Activated T-cell treated with anti-CD3 and anti-CD28 coated beads, Interleukin-2, amount 50 U/mL, for 24 hours (primary cell): ENCODE measurements at places on chromosomes 2 and 18.

GRCh38 chr2:188752311-188752710, 221.9 kb upstream of the COL3A1 start:
- H3K36me3 ChIP-seq = no peaks in the 10 kb centered on the region
- H3K4me1 ChIP-seq = no peaks in the 10 kb centered on the region
- no peak for DNase-seq
- no peak overlapping the region for H3K4me3 ChIP-seq

- H3K4me1 ChIP-seq = no peaks in the 10 kb centered on the region
- H3K27ac ChIP-seq = no peak overlapping the region
- no peaks in the 10 kb centered on the region for H3K27me3 ChIP-seq
- H3K36me3 ChIP-seq = no peaks in the 10 kb centered on the region
- H3K4me3 ChIP-seq = no peak overlapping the region
Observed at GRCh38 chr2:172366596-172367150, 60.7 kb upstream of the ITGA6 start.

DNA sequence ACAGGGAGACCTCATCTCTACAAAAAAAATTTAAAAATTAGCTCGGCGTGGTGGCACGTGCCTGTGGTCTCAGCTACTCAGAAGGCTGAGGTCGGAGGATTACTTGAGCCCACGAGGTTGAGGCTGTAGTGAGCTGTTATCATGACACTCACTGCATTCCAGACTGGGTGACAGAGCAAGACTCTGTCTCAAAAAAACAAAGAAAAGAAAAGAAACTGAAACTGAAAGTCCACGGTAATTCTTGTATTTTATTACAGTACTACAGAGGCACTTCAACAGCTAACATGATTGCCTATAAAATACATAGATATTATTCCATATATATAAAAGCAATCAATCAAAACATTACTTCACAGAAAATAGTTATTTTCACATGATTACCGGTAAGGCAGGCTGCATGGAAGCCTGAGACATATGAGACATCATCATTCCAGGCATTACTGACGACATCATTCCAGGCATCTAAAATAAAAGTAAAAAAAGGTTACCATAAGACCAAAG, 23.1 kb downstream of the PRPF40A start:
- H3K36me3 ChIP-seq = peaks cover 67% of the 10 kb centered on the region
- DNase-seq = peak; percentile 52
- peaks cover 60% of the 10 kb centered on the region for H3K4me1 ChIP-seq
- H3K27me3 ChIP-seq = no peaks in the 10 kb centered on the region

GRCh38 chr18:78891185-78891762, 88.3 kb upstream of the SALL3 start:
- no peaks in the 10 kb centered on the region for H3K36me3 ChIP-seq
- H3K27ac ChIP-seq = no peak overlapping the region
- H3K4me1 ChIP-seq = no peaks in the 10 kb centered on the region
- no peaks in the 10 kb centered on the region for H3K27me3 ChIP-seq

- DNase-seq = no peak
- H3K27ac ChIP-seq = no peak overlapping the region
- no peaks in the 10 kb centered on the region for H3K36me3 ChIP-seq
- no peak overlapping the region for H3K4me3 ChIP-seq
- peaks cover 6% of the 10 kb centered on the region for H3K27me3 ChIP-seq
Observed at GRCh38 chr2:104733226-104733943, 120.5 kb upstream of the POU3F3 start.

- no peak overlapping the region for H3K27ac ChIP-seq
- no peaks in the 10 kb centered on the region for H3K27me3 ChIP-seq
- no peaks in the 10 kb centered on the region for H3K4me1 ChIP-seq
- no peak for DNase-seq
Observed at GRCh38 chr2:209495855-209496585, 72.2 kb downstream of the MAP2 start.
